ENCODE measurements at places on chromosomes 4 and X.

GRCh38 chr4:74038425-74039314 lies at the start of gene CXCL3:
CXCL3 (minus strand) TSS chr4:74038689; CDS start chr4:74038611, 78 bp downstream.
- peak; percentile 32 for DNase-seq

DNA sequence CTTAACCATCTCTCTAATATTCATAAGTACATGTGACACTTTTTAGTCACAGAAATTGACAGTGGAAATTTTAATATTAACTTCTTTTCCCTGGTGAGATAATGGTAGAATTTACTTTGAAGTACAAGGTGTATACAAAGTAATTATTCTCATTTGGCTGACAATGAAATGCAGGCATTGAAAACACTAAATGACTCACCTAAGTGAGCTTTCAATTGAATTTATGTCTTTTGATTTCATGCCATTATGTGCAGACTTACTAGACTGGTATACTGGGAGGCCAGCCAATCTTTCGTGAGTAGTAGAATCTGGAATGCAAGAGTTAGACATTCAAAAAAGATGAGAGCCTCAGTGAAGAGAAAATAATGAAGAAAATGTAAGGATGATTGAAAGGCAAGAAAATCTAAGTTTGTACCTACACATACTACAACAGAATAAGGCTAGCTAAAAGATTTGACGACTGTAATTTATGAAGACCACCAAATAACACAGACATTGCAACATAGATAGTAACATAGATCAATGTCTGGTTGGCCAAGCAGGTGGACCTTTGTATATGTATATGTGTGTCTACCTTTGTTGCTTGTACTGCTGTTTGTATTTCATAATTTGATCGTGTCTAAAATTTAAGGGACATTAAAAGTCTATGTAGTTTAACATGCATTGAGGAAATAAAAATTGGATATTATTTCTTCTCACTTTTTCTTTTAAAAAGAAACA lies 459.7 kb downstream of the IL15 start:
- peak; percentile 21 for DNase-seq

GRCh38 chrX:29841750-29842149 lies 373.6 kb upstream of the MAGEB2 start:
- DNase-seq: no peak

DNA sequence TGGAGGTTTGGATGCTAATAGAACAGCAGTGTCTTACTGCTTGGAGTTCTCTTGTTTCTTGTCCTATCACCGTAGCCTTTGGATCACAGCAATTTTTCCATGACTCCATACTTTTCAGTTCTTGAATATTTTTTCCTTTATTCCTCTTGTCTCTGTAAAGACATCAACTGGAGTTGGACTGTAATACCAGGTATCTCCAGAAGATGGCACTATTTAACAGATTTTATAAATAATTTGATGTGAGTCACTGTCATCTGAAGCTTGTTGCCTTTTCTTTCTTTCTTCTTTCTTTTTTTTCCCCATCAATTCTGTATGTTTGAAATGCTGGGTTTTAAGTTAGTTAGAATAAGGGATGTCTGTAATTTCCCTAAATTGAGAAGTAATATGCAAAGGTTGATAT lies 24.1 kb downstream of the HPRT1 start:
- peak; percentile 27 for DNase-seq

DNA sequence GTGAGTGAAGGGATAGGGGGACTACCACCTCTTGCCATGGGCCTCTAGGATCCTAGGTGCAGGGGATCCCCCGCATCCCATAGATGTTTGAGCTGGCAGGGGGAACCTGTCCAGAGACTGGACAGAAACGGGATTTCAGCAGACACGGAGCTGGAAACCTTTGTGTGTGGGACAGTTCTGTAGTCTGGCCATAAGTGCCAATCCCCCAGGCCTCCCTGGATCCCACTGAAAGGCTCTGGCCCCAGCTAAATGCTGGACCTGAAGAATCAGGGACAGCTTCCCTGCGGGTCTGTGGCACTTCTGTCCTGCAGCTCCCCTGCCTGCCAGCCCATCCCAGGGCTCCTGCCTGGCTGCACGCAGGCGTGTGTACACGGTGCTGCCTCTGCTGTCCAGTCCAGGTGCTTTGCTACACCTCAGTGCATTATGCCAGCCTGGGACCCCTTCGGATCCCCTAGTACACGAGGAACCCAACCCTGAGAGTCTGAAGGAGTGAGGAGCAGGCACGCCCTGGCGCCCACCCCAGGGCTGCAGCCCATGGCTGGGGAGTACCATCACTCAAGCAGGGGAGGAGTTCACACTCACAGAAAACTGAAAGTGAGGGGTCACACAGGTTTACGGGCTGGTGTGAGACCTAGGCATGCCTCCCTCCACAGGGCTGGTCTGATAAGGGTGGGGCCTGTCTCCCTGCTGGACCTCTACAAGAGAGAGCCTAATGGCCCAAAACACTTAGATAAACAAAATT lies 703.0 kb downstream of the ARAP2 start:
- DNase-seq: no peak

- no peak for DNase-seq
These were observed 24.4 kb upstream of the FAM47B start for GRCh38 chrX:34918091-34918736.

GRCh38 chrX:14359316-14359715 lies 170.0 kb upstream of the GLRA2 start:
- DNase-seq: no peak

GRCh38 chrX:125810856-125811255 lies 355.2 kb downstream of the DCAF12L2 start:
- DNase-seq: no peak

DNA sequence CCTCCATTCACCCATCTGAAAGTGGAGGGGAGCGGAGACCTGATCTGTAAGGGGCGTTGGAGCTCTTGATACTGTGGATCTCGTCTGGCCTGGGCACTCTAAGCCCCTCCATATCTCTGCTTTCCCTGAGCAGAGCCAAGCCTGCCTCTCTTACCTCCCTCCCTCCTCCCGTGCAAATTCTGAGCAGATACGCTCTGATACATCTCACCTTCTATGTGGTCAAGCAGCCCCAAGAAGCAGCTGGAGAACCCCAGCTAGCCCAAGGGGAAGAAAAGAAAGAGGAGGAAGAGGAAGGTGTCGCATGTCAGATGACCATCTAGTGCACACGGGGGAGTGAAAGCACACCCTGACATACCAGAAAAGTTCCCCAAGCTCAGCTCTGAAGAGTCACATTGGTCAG lies 1.9 kb upstream of the DGAT2L6 start:
- DNase-seq: no peak

GRCh38 chr4:10673817-10674369 lies 10.7 kb downstream of the CLNK start:
- no peak for DNase-seq

DNA sequence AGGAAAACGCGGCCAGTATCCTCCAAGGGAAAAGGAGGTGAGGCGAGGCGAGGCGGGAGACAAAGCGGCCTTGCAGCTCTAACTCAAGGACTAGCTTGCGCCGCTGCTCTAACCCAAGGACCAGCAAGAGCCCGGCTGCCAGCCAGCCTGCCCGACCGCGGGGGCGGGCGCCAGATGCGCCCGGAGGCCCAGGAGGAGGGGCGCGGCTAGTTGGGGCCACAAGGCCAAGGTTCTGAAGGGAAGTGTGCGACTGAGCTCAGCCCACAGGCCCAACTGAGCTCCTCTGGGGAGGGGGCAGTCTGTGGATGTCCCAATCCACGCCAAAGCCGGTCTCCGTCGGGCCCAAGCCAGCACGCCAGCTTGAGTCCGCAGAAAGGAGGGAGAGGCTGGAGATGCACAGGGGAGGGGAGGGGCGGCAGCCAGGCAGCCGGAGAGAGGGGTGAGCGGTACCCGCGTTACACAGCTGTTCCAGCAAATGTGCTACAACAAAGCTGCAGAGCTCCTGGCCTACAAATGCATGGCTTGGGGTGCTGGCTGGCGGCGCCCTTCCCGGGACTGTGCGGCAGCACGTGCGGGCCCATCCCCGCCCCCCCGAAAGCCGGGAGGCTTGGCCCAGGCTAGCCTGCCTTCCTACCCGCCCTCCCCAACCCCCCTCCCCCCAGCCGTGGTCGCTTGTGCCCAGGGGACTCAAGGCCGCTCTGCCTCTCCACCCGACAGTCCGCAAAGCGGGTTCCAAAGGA lies 637 bp downstream of the AMER1 start:
- DNase-seq: peak; percentile 44

GRCh38 chrX:9676738-9677097 lies 88.9 kb downstream of the GPR143 start:
- no peak for DNase-seq

- DNase-seq: peak; percentile 94
These were observed 15.4 kb downstream of the AFP start for GRCh38 chr4:73451404-73451803.

DNA sequence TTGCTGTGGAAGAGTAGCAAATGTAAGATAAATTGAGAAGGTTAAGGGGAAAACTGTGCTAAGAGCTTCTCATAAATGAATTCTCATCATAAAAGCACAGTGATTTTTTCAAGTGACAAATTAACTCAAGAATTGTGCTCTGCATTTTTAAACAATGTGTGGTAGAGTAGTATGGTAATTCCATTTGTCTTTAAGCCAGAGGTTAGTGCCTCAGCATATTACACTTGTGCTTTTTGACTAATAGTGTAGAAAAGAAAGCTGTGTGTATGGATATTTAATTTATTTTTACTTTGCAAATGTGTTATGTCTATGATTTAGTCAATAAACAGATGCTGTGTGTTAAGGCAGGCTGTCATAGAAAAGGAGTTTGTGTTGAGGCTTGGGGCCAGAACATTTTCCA lies 61.0 kb downstream of the FHIP1A start:
- DNase-seq: no peak

DNA sequence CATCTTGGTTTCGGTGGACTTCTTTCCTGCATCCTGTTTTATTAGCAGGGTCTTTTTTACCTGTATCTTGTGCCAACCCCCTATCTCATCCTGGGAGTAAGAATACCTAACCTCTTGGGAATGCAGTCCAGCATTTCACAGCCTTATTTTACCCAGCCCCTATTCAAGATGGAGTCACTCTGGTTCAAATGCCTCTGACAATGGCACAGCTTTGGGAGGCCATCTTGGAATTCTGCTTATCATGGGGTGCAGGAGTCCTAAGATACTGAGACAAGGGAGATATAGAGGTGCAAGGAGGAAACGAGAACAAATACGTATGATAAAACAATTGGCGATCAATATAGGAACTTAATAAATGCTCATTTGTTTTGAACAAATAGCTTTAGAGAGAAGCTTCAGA lies 1682.2 kb upstream of the AGA start:
- no peak for DNase-seq

- no peak for DNase-seq
These were observed 180.8 kb upstream of the BCOR start for GRCh38 chrX:40278340-40279090.

- DNase-seq: peak; percentile 79
These were observed 154.2 kb downstream of the RAB28 start for GRCh38 chr4:13329963-13330362.

GRCh38 chr4:12633053-12633651 lies 851.0 kb downstream of the RAB28 start:
- peak; percentile 90 for DNase-seq

DNA sequence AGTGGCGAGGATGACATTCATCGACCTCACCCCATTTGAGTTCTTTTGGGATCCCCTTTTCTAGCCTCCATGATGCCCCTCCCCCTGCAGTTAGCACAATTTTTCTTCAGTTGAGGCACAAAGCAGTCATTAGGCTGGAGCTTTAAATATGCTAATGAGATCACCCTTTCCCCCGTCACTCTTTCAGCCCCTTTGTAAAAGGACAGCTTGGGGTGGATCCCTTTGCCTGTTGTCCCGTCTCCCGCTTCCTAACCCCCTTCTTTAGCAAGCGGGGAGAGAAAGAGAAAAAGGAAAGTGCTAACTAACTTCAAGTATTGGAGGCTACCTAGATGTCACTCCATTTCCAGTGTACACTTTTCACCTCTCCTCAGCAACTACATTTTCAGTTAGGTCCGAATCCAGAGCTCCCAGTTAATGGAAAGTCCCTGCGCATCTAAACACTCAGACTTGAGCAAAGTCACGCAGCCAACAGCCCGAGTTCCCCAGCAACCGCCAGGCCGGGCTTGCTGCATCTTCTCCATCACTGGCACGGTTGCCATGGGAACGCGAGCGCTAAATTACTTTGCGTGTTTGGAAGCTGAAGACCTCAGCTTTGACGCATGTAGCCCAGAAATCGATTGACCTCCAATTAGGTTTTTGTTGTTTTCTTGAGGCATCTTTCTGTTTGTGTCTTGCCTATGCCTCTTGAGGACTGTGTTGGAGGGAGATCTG lies 76.8 kb downstream of the RTL5 start:
- no peak for DNase-seq

GRCh38 chr4:168487282-168488035 lies 7.2 kb upstream of the DDX60L start:
- DNase-seq: no peak
